Neural crest cell (in vitro differentiated cells): ENCODE measurements at places on chromosomes 12 and 14.

GRCh38 chr14:67949771-67950170, 130.2 kb downstream of the RAD51B start:
- DNase-seq, result no peak

GRCh38 chr12:52650520-52651081, 1.4 kb downstream of the KRT2 start:
- no peak for DNase-seq

- DNase-seq, result no peak
These were observed 78.7 kb upstream of the HIF1A start for GRCh38 chr14:61616524-61617185.

- no peak for DNase-seq
These were observed 13.0 kb downstream of the WASHC4 start for GRCh38 chr12:105120551-105120950.

GRCh38 chr12:51809193-51809592, 39.3 kb downstream of the FIGNL2 start:
- no peak for DNase-seq

DNA sequence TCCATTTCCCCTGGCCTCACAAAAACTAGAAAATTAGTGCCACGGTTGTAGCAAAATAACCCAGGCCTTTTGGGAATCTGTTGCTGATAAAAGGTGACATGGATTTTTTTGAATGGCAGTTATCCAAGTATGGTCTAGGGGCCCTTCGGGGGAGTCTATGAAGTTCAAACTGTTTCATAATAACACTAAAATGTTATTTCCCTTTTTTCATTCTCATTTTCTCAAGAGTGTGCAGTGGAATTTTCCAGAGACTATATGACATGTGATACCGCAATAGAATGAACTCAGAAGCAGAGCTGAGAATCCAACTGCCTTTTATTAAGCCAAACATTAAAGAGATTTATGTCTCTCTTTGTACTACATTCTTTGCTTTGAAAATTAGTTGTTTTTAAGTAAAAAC, 26.9 kb downstream of the GSTZ1 start:
- no peak for DNase-seq

GRCh38 chr12:89838833-89839232, 130.2 kb upstream of the ATP2B1 start:
- DNase-seq, result no peak

DNA sequence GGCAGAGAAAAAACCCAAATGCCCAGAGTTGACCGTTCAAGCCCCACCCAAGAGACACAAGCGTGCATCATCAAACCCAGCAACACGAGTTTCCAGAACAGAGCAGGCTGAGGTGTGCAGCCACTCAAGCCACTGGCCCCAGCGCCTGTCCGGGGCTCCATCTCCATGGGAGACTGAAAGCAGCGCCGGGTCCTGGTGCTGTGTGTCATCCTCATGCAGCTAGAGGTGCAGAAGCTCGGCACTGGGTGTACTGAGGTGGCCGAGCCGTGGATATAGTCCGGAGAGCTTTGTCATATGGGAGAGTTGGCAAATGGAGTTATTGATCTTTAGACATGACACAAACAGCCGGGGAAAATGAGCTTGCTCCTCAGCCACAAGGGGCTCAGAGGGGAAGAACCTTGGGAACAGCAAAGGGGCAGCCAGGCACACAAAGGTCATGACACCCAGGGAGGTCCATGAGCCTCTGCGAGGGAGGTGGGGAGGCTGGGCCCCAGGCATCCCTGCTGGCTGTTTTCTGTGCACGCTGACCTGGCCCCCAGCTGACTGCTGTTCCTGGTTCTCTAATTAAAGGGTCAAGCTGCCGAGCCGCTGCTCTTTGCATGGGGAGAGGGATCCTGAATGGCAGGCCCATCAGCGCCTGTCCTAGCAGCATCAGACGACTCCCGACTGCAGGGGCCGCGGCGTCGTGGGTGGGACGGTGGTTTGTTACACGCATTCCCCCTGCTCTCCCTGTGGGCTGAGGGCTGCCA, 145.4 kb upstream of the SFSWAP start:
- peak; percentile 30 for DNase-seq

- no peak for DNase-seq
These were observed 10.1 kb downstream of the RAP1B start for GRCh38 chr12:68620519-68621471.

GRCh38 chr14:75434138-75434889, 6.5 kb downstream of the JDP2 start:
- DNase-seq, result no peak

DNA sequence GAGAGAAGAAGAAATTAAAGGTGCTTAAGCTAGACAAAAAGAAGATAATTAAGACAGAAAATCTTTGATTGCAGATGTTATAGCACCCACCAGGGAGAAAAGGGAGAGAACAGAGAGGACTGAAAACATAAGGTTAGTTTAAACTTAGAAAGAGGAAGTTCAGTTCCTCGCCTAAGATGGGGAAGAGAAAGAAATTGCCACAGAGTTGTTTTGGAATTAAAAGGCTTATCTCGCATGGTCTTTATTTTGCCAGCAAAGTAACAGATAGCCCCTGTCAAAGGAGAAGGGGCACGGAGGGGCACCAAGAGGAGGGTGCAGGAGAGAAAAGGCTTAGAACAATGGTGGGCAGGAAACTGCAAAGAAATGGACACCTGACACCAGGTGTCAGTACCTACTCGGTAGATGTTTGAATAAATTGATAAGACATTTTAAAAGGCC, 17.8 kb upstream of the OXA1L start:
- DNase-seq, result no peak

DNA sequence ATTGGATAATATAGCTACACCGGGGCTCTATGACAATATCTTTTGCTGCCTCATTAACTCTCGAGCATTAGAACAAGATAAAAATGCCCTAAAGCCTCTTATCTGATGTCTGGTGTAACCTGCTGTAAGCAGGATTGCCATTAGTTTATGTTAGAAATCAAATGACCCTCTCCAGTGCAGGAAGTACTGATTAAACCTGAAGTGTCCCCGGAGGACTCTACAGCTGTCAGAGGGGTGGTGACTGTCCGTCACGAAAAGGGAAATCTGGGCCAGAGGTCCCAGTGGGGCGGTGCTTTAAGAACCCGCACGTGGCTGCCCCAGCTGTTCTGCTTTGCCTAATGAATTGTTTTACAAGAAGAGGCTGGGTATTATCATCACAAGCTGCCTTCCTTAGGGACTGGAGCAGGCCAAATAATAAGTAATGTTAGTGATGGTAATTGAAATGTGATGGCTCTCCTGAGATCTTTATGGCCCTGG, 55.7 kb downstream of the LIN52 start:
- DNase-seq, result no peak

GRCh38 chr12:28878629-28879028, 270.4 kb upstream of the FAR2 start:
- DNase-seq, result no peak

DNA sequence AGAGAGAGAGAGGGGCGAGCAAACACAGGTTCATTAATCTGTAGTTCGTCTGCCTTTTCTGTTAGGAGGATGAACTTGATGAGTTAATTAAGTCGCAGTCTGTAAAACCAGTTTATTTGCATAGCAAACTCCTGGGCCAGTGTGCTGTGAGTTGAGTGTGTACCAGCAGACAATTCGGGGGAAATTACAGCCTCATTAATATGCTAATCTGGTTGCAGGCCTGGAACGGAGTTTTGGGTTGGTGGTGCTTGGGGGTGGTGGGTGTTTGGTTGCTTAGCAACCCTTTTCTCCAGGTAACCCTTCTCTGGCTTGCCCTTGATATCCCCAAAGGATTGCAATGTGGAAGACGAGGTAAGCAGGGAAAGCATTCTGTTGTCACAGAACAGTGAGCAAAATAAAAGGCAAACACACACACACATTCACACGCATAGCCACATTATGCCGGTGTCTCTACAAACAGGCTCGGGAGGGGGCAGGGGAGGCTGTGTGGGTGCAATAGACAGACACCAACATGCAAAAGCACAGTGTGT, 29.2 kb upstream of the LHX5 start:
- no peak for DNase-seq

DNA sequence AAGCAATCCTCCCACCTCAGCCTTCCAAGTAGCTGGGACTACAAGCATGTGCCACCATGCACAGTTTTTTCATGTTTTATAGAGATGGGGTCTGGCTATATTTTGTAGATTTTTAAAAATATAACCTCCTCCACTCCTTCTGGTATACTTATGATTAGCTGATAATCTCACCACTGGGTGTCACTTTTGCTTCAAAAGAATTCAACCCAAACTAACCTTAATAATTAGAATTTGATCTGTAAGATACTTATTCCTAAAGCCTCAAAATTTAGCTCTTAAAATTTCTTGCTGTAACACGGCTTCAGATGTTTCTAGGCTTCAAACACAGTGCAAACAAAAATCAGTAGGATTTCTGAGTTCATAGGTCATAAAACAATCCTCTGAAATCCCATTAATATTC, 130.3 kb downstream of the CEP83 start:
- DNase-seq, result no peak

GRCh38 chr12:88856201-88856600, 275.9 kb upstream of the KITLG start:
- no peak for DNase-seq

- no peak for DNase-seq
These were observed 480.7 kb upstream of the RGS6 start for GRCh38 chr14:71451501-71451900.

DNA sequence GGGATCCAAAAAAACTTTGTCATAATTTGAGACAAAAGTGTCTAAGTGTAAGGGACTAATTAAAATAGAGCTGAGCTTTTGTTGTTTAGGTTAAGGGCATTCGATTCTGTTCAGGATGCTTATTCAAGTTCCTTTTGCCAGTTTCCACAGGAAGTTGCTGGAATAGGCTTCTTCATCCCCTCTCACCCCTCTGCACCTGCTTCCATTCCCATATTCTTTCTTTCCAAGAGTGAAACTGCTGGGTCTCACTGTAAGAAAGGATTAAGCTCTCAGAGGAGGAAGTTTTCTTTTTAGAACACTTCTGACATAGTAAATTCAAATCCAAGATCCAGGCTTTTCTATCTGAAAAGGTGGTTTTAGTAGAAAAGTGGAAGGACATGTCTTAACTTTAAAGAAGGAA, 61.4 kb downstream of the POLR3B start:
- no peak for DNase-seq

DNA sequence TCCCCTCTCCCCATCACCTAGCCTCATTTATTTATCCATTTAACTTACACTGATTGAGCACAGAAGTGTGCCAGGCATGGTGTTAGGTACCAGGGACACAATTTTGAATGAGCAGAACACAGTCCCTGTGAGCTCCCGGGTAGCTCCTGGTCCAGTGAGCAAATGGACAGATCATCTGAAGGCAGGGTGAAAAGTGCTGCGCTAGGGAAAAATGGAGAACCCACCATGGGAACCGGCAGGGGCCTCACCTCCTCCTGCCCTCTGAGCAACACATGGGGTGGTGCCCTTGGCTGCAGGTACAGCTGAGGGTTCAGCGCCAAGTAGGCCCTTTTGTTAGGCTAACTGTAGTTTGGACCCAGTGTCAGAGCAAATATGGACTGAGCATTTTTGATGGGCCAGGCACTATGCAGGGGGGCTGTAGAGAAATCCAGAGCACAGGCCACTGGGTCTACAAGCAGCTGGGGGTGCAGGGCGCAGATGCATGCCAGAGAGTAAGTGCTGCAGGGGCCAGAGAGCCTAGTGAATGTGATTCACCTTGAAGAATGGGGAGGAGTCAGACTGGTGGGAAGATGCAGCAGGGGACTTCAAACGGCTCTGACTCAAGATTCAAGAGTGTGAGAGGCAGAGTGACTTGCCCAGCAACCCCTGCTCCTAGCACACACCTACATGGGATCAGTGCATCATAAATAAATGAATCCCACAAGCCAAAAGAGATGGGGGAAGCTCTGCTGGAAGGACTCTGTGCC, 28.2 kb downstream of the LTBP2 start:
- DNase-seq, result no peak

GRCh38 chr12:95767703-95768102, 22.9 kb downstream of the NTN4 start:
- DNase-seq, result no peak

DNA sequence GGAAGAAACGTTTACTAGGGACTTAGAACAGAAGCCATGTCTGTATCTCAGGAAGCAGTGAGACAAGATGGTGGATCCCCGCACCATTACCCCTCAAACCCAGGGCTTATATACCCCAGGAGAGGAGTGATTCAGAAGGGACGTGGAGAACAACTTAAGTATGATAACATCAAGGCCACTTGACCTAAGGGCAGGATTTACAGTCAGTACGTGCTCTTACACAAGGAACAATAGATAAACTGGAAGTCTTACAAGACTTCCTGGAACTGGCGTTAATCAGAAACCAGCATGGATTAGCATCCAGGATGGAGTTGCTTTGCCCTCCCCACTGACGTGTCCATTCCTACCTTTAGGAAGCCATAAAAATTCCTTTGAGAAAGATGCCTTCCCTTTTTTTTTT, 8.6 kb upstream of the ETFBKMT start:
- DNase-seq, result no peak

GRCh38 chr14:35301735-35302528, 9.8 kb downstream of the PSMA6 start:
- DNase-seq, result no peak

GRCh38 chr12:1071182-1071581, 80.2 kb downstream of the ERC1 start:
- DNase-seq, result no peak

GRCh38 chr12:55679691-55680090, 28.0 kb downstream of the ITGA7 start:
- DNase-seq, result no peak

DNA sequence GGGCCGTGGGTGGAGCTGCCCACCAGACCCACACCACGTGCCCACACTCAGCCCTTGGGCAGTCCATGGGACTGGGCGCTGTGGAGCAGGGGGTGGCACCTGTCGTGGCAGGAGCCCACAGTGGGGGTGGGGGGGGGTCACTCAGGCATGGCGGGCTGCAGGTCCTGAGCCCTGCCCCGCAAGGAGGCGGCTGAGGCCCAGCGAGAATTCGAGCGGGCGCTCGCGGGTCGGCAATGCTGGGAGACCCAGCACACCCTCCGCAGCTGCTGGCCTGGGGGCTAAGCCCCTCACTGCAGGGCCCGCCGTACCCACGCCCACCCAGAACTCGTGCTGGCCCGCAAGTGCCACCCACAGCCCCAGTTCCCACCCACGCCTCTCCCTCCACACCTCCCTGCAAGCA, 132.6 kb upstream of the GARIN2 start:
- no peak for DNase-seq

GRCh38 chr14:56874375-56874774, 64.1 kb upstream of the OTX2 start:
- peak; percentile 14 for DNase-seq

DNA sequence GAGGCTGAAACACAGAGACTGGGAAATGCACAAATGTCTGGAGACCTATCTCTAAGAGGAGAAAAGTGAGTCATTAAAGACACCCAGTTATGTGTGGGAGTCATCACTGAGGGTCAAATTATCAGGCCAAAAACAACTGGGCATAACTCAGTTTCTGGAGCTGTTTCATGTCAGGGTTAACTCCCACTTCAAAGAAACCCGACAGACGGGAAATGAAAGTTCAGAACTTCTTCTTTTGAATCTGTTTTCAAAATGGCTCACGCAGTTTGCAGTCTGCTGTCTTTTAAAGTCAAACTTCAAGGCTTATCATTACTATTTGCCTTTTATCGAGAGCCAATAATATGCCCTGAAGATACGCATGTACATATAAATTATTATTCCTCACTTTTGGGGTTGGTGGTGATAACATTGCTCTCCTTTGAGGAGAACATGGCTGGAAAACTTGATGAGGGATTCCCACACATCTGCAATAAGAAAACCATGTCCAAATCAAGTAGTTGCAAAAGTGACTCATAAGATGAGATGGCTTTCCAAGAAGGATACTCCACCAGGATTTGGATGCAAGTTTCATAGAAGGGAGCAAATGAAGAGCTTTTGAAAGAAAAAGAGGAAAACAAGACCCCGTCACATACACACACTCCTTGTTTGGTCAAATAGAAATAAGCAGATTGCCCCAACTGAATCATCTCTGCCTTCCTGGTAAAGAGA, 341.4 kb downstream of the ADAMTS20 start:
- DNase-seq, result no peak
